ENCODE measurements at places on chromosomes 6 and 20.

- no peak for DNase-seq
These were observed at the start of gene TBXT for GRCh38 chr6:166167801-166168615. Gene TBXT (minus strand): TSS chr6:166167851. CDS start chr6:166167591, 260 bp downstream.

DNA sequence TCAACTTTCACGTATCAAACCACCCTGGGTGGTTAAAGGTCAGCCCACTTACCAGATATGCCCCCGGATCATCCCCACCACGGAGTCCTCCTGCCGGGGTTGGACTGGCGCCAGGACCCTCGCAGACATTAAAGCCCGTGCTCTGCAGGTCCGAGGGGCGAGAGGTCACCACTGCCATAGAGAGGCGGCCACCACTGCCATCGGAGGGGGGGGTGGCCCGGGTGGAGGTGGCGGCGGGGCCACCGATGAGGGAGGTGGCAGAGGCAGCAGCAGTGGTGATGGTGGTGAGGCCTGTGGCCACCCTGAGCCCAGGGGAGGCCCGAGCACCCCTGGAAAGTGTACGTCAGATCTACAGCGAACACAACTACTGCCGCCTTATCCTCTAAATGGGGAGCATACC lies 76.3 kb downstream of the ASXL1 start:
- no peak for DNase-seq

DNA sequence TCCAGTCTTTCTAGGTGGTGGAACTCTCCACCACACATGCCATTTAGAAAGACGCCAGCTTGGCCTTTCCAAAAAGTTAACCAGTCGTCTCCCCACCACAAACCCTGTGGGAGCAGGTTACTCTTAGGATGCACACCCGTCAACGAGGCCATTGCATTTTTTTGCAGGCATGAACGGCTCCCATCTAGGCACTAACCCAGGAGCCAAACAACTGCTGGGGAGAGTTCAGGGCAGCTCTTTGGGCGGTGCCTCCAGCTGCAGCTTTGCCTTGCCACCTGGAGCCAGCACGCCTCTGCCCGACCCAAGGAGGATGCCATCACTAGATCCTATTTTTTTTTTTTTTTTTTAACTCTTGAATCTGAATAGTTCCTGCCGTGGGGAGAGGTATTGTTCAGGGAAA lies 39.9 kb downstream of the TBC1D7 start:
- DNase-seq = no peak

GRCh38 chr6:38755874-38756273 lies 40.8 kb downstream of the DNAH8 start:
- no peak for DNase-seq

DNA sequence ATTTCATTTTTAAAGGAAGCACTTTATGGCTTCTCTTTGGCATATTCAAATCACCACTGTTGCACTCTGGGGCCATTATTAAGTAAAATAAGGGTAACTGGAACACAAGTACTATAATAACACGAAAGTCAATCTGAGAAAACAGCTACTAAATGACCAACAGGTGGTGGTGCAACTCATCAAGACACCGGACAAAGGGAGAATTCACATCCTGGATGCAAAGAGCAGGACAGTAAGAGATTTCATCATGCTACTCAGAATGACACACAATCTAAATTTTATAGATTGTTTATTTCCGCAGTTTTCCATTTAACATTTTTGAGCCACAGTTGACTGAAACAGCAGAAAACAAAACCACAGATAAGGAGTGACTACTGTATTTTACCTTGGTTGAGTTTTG lies 27.6 kb upstream of the LY86 start:
- no peak for DNase-seq

DNA sequence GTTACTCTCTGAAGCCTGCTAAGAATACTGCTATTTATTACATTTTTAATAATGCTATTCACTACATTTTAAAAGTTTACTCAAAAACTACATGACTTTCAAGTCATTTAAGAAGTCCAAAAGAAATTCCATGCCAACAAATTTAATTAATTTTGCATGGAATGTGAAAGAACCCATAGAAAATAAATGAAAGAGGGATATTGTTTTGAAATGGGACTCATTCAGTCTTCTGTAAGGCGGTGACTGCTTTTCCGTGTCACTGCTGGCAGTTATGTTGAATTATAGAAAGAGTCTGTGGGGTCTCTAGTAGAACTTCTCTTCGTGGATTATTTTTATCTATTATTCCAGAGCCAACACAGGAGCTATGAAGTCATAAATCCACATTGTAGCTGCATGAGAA lies 211.2 kb downstream of the LAMA2 start:
- no peak for DNase-seq

DNA sequence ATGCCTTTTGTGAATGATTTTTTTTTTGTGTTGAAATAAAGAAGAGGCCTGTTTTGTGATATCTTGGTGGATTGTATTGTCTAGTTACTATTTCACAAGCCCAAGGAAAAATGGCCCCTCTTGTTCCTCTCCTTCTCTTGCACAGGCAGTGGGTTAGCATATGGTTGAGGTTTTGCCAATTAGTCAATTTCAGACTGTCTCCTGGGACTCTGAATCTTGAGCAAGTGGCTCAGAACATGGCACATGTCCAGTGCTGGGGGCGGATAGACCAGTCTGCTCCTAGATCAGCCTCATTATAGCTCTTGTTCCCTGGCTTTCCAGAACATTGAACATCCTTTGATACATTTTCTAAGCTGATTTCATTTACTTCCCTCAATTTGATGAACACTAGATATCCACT lies 589.2 kb downstream of the PHF3 start:
- no peak for DNase-seq

GRCh38 chr6:55395871-55396270 lies 68.6 kb downstream of the GFRAL start:
- no peak for DNase-seq

DNA sequence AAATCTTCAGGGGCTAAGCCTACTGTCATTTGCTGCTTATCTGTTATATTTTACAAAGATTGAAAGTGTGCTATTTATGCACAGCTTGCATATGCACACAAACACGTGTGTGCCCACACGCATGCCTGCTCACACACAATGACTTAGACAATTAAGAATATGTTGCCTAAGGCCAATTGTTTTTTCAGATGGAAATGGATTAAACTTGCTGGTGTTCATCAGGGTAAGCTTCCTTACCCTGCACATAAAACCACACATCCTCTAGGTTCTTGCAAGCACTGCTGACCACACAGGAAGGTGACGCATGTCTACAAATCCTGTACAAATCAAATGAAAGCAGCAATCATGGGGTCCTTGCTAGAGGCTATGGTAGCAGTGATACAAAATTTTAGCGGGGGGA lies 58.4 kb downstream of the GJA10 start:
- no peak for DNase-seq

GRCh38 chr6:39003072-39003471 lies 45.5 kb upstream of the GLP1R start:
- no peak for DNase-seq

- no peak for DNase-seq
These were observed 24.6 kb downstream of the MOCS1 start for GRCh38 chr6:39909701-39910100.

DNA sequence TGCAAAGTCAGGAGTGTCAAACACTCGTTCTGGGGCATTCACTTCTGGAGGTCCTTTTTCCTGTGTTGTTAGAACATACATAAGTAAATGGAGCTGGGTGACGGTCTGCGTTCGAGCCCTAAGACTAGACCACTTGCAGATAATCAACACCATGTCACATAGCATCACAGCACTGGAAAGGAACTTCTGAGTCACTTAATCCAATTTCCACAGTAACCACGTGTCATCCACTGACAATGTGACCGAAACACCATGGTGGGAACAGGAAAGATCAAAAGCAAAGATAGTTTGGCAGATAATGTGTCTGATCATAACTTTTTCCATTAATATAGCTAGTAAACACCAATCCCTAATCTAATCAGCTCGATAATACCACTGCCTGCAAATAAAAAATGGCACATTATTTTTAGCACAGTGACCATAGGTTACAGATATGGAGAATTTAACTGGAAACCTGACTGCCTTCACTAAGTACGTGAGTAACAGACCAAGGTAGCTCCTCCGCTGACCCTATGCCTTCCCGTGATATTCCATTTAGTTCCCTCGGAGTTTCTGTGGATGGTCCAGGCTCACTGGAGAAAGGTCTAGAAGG lies 34.8 kb downstream of the WRNIP1 start:
- DNase-seq = no peak

DNA sequence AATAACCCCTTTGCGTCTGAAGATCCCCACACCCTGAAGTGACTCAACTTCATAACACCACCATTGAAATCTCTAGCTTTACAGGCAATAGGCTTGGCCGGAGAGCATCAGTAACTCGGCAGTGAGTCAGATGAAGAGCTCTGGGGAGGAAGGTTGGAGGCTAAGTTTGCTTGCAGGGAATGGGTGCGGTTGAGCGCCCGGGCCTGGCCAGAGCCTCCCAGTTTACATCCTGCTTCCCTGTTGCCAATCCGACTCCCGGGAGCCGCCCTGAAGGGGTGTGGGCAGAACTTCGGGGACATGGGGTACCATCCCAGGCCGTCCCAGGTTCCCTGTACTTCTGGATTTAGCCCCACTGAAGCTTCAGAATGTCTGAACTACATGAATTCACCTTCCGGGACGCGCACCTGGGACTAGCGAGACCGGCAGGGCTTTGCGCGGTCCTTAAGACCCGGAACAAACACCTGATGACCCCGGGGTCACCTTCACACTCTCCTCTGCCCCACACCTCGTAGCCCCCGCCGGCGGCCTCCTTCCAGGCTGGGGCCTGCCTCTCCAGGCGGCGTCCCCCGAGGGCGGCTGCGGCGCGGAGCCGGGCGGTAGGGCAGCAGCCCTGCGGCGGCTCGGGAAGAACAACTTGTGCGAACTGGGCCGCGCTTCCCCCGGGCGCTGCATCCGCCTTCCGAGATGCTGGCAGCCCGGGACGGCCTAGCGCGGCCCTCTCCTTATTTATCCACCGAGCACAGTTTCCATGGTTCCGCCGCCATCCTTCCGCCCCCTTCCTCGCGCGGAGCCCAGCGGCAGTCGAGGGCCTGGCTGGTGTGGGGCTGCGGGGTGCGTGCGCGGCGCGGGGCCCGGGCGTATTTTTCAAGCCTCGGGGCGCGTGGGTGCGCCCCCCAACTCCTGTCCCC lies 56.6 kb upstream of the RREB1 start:
- peak; percentile 35 for DNase-seq

- DNase-seq = no peak
These were observed 64.3 kb downstream of the FAM83B start for GRCh38 chr6:54910921-54911320.

DNA sequence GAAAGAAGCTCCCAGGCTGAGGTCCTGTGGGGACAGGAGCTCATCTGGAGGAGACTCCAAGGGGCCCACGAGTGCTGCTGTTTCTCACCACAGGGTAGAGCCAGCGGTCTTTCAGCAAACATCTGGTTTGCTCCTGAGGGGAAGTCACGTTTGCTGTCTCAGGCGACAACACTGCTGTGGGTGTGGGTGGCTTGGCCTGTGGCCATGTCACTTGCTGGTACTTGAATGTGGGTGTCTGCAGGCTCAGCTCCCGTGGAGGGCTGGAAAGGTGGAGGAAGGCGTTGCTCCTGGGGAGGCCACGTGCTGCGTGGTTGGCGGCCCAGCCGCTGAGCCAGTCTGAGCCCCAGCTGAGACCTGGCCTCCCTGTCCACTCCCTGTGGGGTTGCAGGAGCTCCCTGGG lies 52.8 kb upstream of the MPC1 start:
- no peak for DNase-seq

DNA sequence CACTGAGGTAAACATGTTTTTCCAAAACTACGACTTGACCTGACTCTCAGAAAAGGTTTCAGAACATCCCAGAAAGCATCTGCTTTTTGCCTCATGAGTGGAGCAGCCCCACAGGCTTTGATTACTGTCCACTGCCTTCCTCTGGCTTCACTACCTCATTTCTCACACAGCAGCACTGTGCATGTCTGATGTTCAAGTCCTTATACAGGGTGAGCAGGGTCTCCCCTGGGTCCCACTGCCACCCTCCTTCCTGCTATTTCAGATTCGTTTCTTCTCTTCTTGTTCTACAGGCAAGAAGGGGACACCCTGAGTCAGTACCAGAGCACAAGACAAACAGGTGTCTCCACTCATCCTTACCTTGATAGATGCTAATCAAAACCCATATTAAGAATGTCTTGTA lies 64.7 kb upstream of the NFATC2 start:
- DNase-seq = no peak

DNA sequence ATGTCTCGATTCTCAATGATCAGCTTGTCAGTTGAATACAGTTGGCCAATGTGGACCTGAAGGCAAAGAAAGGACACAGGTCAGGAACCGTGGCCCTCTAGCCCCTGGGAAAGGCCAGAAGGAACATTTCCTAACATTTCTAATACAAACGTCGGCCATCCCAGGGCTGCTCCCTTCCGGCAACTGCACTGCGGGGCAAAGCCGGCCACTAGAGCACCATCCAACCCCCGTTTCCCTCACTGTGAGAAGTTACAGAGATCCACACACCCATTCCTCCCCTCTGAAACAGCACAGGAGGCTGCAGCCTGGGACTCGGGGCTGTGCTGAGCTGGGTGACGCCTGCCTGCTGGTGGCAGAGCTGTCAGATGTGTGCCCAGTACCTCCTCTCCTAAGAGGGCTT lies 24.3 kb downstream of the PPP1R3G start:
- no peak for DNase-seq

DNA sequence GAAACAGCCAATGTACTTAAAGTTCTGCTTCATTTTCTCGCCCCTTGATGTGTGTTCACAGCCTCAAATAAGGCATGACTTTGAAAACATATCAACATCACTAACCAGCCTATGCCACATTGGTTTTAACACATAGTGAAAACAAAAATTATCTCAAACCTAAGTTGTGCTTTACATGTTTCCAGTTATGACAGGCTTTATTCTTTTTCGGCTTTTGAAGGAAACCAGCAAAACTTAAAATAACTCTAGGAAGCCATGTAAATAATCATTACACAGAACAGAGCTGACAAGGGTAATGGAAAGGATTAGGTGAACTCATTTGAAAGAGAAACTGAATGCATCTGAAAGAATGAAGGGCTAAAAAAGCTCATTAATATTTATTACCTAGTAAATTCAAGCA lies 42.1 kb downstream of the BMP5 start:
- no peak for DNase-seq

DNA sequence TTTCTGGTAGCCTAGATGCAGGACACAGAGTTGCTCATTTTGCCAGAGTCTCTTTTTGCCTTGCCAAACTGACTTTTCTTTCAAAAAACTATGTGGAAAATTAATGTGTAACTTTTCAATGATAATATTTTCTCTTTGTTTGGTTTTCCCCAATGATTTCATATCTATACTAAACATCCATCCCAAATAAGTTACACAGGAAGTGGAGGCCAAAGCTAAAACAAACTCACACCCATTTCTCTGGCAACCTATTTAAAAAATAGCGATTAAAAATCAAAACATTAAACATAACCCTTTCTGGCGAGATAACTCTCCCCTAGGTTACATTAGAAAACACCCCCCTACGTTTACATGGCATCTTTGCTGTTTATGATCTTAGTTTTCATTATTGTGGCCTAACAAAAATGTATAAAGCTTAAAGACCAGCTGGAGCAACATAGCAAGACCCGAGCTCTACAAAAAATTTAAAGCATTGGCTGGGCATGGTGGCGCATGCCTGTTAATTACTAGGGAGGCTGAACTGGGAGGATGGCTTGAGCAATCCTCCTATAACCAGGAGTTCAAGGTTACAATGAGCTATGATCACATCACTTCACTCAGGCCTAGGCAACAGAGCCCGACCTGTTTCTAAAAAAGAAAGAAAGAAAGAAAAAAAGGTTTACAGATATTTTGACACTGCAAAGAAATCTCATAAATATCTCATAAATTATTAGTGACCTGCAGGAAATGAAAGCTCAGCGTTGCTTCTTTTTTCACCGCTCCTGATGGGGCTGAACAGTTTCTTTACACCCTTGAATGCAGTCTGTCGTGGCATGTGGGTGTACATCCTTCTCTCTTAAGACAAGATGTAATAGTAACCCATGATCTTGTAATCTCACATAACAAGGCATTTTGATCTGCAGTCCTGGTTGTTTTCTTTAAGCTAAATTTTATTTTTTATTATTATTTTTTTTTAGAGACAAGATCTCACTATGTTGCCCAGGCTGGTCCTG lies 32.8 kb upstream of the CEP85L start:
- no peak for DNase-seq

Measured in muscle of arm (tissue), 14 donors.